ENCODE measurements at places on chromosomes 6 and 20.

DNA sequence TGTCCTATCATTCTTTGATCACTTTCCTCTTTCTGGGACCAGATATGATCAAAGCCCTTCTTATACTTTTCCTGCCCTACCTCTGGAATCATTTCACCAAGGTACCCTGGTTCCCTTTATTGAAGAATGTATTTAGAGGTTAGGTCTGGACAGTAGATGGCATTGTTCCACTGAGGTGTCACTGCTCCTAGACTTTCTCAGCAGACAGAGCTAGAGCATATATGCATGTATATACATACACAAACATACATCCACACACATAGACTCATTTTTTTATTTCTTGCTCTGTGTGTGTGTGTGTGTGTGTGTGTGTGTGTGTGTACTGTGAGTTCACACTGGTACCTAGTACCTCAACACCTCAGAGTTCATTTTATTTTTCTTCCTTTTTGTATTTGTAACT lies 40.9 kb downstream of the PTPRA start:
- no peak for DNase-seq

DNA sequence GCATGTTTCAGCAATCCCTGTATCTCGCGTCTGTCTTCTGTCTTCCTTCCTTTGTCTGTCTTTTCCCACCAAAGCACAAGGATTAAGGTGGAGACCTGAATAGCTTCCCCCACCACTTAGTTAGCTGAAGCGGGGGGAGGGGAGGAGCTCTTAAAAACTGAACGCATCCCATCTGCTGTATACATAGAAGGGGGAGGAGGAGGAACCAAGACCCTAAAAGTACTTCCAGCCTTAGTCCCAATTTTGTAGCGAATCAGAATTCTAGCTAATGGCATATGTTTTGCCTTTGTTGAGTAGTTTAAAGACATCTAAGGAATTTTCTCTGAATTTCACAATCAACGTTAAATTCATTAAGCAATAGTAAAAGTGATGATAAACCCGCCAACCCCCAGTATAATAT lies 47.9 kb downstream of the GNAS start:
- no peak for DNase-seq

- DNase-seq, result no peak
These were observed 2.8 kb upstream of the CYP24A1 start for GRCh38 chr20:54176610-54177009.

DNA sequence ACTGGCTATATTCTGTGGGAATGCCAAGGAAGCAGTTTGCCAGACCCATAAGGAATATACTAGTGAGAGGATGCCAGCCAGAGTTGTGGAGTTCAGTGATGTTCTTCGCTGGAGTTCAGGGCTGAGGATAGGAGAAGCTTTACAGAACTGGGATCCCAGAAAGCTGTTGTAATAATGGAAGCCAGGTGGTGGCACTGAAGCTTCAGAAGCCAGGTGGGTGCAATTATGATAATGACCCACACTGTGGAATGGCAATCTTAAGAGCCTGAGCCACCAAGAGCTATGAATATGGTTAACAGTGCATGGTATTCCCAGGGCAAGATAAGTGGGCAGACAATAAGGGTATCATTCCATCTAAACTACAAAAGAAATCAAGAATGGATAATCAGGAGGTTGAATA lies 25.1 kb upstream of the ENPP1 start:
- DNase-seq, result no peak

DNA sequence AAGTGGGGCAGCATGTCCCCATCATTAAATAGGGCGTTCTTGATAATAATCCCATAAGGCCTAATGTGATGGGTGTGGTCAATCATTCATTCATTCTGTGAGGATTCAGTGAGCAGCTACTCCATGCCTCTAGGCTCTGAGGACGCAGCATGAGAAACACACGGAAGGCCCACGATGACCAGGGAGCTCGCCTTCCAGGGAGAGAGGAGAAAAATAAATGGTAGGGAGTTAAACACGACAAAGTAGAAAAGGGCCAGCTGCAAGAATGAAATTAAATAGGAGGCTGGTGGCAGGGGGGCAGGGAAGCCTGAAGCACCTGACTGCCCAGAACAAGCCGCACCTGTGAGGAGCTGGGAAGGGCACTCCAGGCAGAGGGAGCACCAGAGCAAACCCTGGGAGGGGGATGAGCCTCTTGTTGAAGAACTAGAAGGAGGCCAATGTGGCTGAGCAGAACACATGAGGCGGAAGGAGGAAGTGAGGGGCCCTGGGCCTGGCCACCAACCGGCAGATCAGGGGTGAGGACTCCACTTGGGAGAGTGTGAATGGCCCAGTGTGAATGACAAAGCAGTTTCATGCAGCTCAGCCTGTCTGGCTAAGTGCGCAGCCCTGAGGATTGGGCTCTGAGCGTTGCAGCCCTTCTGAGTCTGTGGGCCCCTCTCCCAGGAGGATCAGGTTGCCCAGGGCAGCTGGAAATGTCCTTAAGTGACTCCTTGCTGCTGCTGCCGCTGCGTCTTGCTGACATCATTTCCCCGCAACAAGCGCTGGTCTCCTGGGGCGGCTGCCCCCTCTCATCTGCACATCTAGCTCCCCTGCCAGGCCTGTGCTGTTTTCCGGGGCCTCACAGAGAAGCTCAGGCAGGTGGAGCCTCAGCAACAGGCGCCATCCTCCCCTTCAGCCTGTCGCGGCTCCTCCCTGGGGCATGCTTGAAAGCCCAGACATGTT lies 99.9 kb downstream of the CDH26 start:
- peak; percentile 90 for DNase-seq

GRCh38 chr6:142952614-142953013 lies 7.6 kb upstream of the HIVEP2 start:
- no peak for DNase-seq

DNA sequence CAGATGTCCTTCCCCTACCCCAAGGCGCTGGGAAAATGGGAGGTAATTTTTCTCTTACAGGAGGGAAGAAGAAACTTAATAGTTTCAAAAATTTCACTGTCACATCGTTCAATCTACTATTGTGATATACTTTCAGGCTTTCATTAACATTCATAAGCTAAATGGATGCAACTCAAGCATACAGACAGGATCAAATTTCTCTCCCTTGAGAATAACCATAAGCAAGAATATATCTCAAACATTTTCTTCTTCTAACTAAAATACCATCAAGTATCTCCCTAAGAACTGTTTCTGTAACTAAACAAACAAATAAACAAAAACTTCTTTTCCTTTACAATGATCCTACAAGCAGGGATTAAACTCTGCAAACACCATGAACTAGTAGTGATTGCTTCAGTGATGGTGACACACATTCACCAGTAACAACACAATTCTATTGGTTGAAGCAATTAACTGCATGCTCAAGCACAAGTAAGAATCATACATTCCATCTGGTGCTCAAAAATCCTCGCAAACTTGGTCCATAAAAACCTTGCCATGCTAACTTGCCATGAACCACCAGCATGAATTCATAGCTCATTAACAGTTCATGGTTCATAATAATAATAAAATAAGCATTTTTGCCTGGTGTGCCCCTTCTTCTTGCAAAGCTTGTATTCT lies 183.8 kb downstream of the PTPRK start:
- no peak for DNase-seq

GRCh38 chr6:110048221-110048875 lies 70.2 kb downstream of the GPR6 start:
- no peak for DNase-seq

GRCh38 chr20:59701236-59701635 lies 96.9 kb downstream of the PHACTR3 start:
- DNase-seq, result no peak

DNA sequence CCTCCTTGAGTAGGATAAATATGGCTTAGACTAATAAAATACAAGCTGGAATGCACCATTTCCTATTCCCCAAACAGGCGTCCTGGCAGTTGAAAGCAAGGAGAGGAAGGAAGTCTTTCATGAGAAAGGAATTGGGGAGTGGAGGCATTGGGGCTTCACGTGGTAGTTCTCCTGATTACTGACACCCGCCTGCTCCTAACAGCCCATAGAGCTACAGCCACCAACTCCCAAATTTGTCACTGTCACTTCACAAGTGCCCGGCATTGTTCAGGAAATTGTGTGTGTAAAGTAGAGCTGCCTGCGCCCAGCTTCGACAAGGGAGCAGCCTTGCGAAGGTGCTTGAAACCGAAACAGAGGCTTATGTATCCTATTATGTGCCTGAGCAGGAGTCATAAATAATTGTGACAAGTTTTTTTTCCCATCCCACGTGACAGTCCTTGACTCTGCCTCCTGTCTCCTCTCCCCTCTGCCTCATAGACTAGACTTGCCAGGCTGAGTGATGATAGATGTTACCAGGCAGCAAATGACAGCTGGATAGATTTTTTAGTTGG lies 301.7 kb upstream of the ZFP64 start:
- DNase-seq, result no peak

GRCh38 chr6:167030222-167031072 lies 31.2 kb downstream of the CEP43 start:
- no peak for DNase-seq

GRCh38 chr20:36141310-36141709 lies 13.2 kb upstream of the EPB41L1 start:
- no peak for DNase-seq

GRCh38 chr6:16950302-16950701 lies 151.5 kb upstream of the STMND1 start:
- no peak for DNase-seq

DNA sequence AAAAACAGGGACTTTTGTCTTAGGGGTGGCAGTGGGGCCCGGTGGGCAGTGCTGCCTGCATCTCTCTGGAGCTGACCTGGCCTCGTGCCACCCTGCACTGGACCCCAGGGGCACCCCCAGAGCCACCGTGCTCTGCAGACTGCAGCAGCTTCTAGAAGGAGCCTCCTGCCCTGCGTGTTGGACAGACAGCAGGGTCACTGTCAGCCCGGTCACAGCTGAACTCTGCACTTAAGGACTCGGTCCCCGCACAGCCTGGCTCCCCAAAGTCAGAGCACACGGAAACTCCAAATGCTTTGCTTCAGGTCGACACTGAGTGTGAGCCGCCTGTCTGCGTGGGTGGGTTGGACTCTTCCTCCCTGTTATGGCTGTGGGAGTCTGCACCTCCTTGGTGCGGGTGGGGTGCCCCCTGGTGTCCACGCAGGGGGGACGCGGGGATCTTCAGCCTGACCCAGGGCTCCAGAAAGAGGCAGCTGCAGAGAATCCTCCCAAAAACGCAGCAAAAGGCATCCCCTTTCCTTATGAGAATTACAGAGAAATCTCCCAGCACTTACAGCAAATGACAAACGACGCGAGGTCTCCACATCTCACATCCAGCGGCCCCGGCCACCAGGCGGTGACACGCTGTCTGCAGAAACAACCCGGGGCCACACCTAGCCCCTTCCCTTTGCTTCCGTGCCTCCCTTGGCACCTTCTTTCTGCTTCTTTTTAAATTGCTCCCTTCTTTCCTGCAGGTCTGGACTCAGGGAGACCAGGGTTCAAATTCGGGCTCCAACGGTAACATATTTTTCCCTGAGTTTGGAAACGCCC lies 36.3 kb upstream of the DACT2 start:
- no peak for DNase-seq

DNA sequence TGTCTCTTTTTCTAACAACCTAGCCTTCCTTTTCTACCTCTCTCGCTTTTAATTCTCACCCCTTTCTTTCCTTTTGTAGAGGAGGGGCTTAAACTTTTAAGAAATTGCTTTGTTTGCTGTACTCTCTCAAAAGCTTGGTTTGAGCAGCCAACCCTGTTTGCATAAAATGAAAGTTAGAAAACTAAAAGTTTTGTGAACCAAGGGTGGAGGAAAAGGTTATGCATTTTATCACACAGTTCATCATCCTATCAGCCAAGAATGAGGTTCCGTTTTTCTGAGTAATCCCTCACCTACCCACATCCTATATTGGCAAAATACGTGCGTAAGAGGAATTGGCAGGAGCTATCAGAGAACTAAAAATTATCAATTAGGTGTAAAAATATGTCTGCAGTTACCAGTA lies 42.8 kb upstream of the LOC128125822 start:
- DNase-seq, result no peak

DNA sequence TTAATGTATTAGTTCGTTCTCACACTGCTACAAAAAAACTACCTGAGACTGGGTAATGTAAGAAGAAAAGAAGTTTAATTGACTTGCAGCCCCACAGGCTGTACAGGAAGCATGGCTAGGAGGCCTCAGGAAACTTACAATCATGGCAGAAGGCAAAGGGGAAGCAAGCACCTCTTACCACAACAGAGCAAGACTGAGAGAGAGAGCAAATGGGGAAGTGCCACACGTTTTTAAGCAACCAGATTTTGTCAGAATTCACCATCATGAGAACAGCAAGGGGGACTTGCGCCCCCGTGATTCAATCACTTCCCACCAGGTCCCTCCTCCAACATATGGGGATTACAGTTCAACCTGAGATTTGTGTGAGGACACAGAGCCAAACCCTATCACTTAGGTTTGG lies 70.8 kb upstream of the SRSF6 start:
- DNase-seq, result no peak

- DNase-seq, result no peak
These were observed 25.7 kb downstream of the DST start for GRCh38 chr6:56616967-56617366.

GRCh38 chr6:36028877-36029324 lies 1.3 kb downstream of the MAPK14 start:
- DNase-seq, result no peak

DNA sequence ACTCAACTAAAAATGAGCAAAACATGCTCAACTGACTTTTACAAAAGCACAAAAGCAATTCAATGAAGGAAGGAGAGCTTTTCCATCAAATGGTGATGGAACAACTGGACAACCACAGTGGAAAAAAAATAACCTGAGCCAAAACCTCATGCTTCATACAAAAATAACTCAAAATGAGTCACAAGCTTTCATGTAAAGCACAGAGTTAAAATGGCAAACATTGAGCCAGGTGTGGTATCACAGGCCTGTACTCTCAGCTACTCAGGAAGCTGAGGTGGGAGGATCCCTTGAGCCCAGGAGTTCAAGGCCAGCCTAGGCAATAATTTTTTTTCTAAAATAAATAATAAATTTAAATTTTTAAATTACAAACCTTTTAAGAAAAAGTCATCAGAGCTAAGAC lies 18.4 kb upstream of the HLA-G start:
- DNase-seq, result no peak

Measured in SIG-M5 (cell line).